ENCODE measurements at places on chromosomes 3 and 15.

DNA sequence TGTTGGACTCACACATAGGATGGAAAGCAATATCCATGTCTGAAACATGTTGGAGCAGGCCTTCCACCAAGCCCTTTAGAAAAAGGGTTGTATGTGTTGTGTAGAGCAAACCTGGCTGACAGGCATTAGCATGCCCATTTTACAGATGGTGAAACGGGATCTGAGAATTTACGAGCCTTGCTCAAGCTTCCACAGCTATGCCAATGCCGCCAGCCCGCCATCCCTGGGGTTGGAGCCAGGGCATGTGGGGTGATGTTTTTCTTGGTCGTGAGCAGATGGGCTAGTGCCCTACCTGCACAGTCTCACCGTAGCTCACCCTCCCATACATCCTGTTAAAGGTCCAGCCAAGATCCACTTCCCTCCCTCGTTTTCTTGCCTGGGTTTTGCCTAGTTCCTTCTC, 97.5 kb upstream of the TLE3 start:
- no peak for DNase-seq

DNA sequence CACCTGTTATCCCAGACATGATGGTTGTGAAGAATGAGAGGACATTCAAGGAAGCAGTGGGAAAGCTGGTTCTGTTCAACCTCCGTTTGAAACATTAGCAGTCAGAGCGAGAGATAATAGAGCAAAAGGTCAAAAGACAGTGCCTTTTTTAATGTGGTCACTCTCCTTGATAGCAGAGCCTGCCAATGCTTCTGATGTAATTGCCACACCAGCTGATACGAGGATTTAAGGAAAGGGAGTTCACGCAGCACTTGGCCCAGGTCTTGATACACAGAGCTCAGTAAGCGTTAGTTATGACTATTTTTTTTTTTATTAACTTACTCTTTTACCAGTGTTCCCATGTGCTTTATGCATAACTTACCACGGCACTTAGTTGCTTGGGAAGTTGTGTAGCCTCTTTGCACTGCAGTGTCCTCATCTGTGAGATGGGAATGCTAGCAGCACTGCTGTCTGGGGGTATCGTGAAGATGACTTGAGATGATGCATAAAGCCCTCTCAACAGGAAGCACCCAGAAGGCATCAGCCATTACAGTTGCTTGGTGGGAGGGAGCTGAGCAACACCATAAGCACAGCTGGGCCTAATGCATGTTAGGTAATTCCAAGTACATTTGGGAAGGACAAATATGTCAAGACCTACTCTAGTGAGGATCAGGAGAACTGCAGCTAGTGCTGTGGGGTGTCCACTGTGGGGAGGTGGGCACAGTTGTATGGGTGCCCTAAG, 123.3 kb upstream of the RASGRP1 start:
- no peak for DNase-seq

- no peak for DNase-seq
Observed at GRCh38 chr15:91183596-91183995, 83.5 kb downstream of the SV2B start.

DNA sequence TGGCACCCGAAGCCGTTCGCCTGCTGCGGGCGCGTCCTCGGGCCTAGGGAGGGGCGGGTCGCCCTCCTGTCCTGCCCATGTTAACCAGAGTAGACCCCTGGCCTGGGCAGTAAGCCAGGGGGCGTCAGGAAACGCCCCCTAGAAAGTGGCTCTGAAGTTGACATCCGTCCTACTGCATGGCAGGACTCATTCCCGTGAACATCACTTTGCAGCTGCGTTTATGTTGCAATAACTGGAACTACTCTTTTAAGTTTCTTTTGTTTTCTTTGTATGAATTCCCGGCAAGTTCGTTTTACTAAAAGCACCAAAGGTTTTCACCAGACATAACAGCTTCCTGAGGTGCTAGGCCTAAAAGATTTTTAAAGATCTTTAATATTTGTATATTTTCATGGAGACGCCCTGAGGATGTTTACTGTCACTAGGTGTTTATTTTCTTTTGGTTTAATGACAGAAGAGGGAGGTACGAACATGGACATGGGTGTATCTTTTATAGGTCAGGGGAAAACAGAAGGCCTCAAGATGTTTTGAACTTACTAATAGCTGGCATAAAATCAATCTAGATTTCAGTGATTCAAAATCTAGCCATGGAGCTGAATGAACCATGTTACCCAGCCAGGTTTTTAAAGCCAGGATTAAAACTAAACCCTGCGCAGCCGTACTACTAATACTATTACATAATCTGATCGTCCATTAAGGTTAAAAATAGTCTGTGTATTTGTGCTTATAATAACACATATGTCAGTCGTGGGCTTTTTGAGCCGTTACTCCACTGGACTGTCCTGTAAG, 1.0 kb downstream of the C15orf61 start:
- no peak for DNase-seq

DNA sequence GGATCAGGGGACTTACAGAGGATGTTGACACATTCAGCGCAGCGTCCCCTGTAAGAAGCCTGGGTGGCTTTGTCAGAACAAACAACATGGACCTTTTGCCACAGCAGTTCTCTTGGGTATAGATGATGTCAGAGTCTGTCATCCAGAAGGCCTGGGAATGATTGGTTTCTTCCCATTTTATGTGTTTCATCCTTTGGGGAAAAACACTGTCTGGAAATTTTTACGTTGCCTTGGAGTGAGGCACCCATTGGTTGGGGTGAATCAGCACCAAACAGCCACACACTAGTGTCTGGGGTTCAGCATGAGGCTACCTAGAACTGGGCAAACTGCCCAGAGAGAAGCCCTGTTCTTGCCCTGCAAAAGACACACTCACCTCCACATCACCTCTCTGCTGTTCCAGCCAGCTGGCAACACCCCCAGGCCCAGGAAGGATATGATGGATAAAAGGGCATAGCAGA, 123.0 kb downstream of the FAM43A start:
- DNase-seq = no peak

GRCh38 chr3:127894481-127894880, 20.6 kb upstream of the KBTBD12 start:
- DNase-seq = no peak

DNA sequence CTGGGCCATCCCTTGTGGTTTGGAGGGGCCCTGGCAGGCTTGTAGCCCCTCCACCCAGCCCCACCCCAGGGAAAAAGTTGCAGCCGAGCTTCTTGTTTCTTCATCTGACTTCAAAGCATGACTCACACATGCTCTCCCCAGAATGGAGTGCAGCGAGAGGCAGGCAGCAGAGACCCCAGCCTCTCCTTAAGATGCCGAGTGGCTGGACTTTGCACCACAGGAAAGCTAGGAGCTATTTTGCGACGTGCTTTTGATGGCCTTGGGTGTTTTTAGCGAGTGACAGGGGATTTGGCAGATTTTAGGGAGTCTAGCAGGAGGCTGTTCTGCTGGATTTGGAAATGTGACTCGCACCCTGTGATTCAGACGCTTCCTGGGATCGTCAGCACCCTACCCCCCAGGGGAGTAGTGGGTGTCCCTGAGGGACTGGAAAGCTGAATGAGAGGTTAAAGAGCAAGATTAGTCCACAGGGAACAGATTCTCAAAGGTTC, 14.2 kb downstream of the BAHD1 start:
- no peak for DNase-seq

GRCh38 chr3:59526999-59527398, 477.2 kb upstream of the CFAP20DC start:
- no peak for DNase-seq

DNA sequence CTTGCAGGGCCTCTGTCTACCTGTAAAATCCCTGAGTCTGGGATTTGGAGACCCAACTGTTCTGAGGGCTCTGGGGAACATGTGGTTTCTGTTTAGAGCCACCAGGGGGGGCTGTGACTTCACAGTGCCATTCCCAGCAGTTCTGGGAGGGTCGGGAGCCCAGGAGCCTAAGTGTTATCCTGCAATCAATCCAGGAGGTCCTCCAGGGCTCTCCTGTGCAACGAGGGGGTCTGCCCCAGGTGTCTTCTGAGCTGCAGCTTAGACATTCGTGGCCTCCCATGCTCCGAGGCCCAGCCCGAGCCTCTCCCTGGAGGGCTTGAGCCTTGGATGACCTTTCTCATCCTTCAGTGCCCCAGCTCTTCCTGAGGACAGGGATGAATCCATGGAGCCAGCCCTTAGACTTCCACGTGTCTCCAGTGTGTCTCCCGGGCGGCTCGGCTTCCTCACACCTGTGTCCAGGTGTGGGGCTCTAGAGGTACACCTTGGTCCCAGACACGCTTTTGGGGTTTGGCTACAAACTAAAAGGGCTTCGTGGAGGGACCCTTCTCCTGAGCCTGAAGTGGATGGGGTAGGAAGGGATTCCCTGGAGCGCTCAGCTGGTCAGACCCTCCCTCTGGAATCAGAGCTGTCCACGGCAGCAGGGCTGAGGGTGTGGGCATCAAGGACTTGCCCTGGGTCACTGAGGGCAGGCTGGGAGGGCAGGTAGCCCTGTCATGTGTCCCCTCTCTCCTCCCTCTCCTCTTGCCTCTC, 20.3 kb upstream of the ABTB1 start:
- DNase-seq = no peak

- DNase-seq = peak; percentile 87
Observed at GRCh38 chr3:188154014-188154808, at the start of gene LPP. Gene LPP, plus strand, starts transcription at chr3:188154157. Its CDS starts 251,964 bp downstream, at chr3:188406121.

DNA sequence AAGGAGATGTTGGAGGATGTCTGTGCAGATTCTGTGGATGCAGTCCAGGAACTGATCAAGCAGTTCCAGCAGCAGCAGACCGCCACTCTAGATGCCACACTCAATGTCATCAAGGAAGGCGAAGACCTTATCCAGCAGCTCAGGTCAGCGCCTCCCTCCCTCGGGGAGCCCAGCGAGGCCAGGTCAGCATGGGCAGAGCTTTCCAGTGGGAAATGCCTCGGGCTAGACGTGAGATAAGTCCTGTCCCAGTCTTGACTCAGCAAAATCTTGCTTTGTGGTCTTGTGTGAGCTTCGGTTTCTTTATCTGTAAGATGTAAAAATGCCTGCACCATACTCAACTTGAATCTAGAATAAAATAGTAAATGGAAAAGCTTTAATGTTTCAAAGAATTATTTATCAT, 335.1 kb upstream of the UMPS start:
- no peak for DNase-seq

- DNase-seq = no peak
Observed at GRCh38 chr3:135452881-135453280, 512.6 kb upstream of the PPP2R3A start.

DNA sequence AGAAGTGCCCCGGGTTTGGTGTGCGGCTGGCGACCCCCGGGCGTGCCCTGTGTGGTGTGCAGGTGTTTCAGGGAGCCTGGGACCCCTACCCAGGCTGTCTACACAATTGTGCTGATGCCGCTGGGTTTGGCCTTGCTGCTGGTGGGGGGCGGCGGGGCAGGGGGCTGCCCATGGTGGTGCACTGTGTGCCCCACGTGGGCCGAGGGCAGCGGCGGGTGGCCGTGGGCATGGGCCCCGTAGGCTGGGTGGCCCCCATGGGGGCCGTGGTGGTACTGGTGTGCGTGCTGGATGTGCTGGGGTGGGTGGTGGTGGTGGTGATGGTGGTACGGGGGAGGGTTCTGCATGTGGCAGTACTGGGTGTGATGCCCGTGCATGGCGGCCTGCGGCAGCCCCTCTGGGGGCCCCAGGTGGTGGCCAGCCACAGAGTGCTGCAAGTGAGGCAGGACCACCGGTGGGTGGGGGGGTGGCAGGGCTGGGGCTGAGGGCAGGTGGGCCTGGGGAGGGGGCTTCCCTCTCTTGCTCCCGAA, 59.6 kb upstream of the RPL32 start:
- DNase-seq = no peak

DNA sequence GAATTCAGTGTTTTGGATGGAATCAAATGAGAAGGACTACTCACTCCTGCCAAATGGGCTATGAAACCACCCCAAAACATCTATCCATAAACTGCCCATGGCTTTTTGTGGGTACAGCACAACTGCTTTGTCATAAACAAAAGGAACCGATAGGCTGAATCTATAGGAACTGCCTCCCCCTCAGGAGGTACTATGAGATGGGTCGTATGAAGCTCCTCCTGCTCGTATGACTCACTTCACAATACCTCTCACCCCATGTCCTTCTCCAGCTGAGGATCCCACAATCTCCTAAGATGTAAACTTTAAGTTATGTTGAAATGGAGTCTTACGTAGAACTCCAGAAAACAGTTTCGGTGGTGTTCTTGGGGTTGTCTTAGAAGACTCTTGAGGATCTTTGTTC, 129.9 kb upstream of the SAMMSON start:
- DNase-seq = no peak

DNA sequence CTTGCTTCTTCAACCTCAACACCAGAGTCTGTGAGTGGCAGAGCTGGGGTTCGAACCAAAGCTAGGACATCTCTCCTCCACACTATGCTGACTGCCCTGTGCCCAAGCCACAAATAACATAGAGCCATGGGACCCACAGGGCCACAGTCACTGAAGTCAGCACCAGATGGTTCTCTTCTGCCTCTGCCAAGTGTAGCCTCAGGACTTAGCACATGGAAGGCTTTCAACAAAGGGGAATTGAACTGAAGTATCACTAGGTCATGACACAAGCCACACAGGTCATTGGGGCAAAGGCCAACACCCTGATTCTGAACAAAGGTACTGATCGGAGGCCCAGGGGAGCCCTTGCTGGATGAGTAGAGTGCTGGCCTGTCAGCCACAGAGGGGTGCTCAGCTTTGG, 83.6 kb downstream of the BDH1 start:
- DNase-seq = no peak

DNA sequence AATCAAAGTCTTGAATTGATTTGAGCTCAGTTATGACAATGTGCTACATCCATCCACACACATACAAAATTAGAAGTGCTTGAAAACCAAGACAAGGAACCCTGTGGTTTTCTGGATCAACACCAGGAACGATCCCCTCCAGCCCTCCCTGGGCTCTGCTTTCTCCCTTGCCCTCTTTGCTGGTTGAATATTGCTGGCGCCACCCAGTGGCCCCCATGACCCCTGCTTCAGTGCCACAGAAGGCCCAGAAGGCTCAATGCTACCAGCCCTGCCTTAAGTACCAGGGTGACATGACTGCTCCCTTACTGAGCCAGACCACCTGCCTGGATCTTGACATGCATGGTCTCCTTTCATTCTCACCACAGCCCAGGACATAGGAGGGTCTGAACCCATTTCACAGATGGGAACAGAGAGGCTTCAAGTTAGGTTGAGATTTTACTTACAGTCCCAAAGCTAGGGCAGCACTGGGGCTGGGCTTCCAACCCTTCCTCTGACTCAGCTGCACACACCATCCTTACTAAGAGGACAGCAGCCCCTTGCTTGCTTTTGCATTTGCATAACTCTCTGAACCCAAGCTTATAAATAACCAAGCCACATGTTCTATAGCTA, 15.0 kb downstream of the IL12A start:
- no peak for DNase-seq

GRCh38 chr15:61084472-61084871, 144.6 kb downstream of the RORA start:
- no peak for DNase-seq

DNA sequence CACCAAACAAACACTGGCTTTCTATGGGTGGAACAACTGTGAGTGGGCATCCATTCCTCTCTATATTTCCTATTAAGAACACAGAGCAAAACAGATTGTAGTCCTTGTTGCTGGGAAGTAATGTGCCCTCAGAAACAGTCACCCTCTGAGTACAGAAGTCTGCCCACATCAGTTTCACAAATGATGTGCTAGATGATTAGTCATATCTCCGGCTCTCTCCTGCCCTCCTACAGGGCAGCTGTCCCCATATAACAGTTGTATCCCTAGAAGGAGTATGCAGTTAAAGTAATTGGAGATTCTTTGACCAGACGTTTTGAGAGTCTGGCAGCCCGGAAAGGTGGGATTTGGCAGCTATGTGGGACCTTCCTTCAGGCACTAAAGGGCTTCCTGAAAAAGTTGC, 159.9 kb downstream of the APBA2 start:
- no peak for DNase-seq

GRCh38 chr3:192887701-192888100, 30.0 kb downstream of the MB21D2 start:
- no peak for DNase-seq

- no peak for DNase-seq
Observed at GRCh38 chr3:57006179-57006657, 54.2 kb upstream of the SPATA12 start.

Data from activated CD4-positive, alpha-beta T cell treated with anti-CD3 and anti-CD28 coated beads, Interleukin-2, amount 50 U/mL, for 4 hours (primary cell).